AML-193 (cell line): ENCODE measurements at places on chromosomes 2 and 18.

GRCh38 chr18:59357928-59358327 lies 1.1 kb downstream of the LMAN1 start:
- peak; percentile 9 for DNase-seq

DNA sequence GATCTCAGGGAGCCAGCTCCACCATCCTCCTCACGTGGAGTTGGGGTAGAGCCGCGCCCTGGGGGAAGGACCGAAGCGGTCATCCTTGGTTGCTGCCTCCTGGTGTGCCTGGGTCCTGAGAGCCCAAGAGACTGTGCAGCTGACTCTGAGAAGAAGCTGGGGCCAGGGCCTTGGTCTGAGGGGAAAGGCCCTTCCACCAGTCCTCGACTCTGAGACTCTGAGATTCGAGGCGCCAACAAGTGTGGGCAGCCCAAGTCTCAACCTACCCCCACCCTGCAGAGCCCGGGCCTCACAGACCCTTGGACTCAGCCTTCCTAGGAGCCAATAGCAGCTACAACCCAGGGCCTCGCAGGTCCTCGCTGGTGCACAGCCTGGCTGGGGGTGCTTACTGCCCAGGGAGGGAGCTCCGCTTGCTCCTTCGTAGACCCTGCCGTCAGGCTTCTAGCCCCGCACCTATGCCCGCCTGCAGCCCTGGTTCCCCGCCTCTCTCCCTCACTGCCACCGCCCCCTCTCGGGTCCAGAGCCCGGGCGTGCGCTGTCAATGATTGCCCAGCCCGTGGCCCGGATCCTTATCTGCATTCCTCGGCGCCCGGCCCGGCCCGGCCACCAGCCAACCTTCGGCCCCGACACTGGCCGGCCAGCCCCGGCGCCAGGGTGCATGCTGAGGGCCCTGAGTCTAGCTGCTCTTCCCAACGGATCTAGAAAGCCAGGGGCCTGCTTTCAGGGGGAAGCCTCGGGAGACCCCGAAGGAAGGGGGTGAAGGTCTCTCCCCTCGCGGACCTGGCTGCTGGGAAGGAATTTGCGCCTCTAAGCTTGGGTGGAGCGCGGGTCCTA lies 2.0 kb downstream of the IHH start:
- no peak for DNase-seq

DNA sequence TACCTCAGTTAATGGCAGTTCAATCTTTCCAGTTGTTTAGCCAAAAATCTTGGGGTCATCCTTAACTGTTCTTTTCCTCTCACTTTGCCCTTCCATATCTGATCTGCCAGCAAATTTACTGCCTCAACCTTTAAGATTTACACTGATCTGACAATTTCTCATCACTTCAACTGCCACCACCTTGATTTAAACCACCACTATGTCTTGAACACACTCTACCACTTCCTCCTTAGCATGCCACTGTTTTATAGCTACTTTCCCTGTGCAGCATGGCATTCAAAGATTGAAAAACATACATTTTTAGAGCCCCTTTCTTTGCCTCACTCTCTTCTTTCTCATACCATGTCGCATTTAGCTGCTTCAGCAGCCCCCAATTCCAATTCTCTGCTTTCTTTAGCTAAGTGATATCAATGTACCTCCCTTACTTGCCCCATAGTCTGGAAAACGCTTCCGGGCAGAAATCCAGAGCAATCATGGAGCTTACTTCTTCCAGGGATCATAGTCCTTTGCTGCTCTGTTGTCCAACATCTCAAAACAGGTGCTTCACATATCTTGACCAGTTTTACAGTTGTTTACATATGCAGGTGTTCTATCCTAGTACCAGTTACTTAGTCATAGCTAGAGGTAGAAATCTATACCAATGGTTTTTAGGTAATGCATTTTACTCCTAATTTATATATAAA lies 10.9 kb downstream of the PGAP1 start:
- DNase-seq, result no peak

DNA sequence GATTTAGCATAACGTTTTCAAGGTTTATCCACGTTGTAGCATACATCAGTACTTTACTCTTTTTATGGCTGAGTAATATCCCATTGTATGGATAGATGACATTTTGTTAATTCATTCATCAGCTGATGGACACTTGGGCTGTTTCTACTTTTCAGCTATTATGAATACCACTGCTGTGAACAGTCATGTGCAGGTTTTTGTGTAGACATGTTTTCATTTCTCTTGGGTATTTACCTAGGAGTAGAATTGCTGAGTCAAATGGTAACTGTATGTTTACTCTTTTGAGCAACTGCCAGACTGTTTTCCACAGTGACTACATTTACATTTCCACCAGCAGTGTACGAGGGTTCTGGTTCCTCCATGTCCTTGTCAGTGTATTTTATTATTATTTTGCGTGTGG lies 33.9 kb downstream of the COX7A2L start:
- DNase-seq, result no peak

DNA sequence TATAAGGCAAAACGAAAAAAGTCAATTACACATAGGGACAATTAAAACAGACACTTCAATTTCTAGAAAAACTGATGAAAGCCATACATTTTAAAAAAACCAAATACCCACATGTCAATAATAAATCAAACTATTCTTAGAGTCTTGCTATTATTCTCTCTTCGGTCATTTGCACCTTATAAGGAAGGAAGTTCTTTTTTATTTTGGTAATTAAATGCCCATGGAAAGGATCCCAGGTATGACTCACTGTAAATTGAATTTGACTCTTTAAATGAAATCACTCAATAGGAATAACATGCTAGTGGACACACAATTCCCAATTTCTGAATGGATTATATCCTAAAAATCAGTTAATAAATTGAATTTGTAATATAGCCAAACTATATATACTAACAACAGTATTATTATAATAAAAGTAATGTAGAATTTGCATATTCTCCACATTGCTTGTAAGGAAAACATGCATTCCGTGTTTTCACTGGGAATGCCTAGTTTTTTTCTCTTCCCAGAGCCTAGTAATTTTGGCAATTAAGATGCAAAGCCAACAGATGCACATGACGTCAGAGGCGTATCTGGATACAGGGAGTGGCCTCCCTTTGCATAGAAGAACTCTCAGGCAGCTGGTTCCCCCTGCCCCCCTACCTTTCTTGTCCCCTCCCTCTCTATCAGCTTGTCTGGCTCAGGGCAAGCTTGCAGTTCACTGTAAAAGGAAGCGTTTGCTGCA lies 153.5 kb upstream of the PGAP1 start:
- no peak for DNase-seq

DNA sequence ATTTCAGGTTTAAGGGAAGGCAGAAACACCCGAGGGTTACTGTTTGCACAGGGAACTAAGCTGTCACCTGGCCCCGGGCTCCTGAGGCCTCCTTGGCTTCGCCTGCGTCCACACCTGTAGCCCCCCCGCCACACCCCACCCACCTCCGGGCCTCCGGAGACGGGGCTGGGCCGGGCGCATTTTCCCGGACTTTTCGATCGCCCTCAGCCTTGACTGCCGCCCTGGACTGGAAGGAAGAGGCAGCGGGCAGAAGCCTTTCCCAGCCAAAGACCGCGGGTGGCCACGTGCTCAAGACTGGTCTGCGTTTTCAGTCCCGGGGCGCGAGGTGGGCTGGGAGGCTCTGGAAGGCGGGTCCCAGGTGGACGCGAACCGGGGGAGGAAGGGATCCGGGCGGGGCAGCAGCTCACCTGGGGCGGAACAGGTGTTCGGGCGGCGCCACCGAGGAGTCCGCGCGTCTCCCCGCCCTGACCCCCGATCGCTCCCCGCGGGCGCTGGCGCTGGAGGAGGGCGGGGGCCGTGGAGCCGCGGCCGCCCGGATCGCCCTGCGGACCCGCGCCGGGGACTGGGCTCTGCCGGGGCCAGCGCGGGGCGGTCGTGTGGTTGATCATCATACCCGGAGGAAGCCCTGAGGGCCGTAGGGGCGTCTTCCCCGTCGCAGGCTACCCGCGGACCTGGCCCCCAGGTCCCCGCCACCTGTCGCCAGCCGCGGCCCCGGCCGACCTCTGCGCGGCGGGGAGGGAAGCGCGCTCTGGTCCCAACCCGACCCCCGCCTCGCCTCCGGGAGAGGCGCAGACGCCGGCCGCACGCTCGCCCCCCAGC lies 3.2 kb downstream of the ID2 start:
- DNase-seq, result peak; percentile 30
